Nephron progenitor cell (in vitro differentiated cells): ENCODE measurements at places on chromosomes 2 and 18.

GRCh38 chr2:207474863-207475485 lies 54.8 kb upstream of the CREB1 start:
- DNase-seq: peak; percentile 46

DNA sequence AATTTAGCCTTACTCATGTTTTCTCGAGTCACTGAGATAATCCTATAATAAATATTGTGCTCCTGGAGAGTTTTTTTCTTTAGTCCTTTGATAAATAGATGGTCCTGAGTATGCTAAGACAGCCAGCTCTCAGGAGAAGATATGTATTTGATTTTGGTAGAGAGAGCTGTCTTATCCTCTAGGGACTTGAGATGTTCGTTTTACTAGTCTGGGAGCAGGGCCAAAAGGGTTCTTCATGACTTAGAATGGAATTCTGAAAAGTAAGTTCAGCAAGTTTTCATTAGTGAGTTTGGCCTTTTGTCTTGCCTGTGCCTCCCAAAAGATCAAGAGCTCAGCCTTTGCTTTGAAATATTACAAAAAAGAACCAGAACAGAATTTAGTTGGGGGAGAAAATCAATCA lies 246.7 kb downstream of the BABAM2 start:
- DNase-seq: no peak

DNA sequence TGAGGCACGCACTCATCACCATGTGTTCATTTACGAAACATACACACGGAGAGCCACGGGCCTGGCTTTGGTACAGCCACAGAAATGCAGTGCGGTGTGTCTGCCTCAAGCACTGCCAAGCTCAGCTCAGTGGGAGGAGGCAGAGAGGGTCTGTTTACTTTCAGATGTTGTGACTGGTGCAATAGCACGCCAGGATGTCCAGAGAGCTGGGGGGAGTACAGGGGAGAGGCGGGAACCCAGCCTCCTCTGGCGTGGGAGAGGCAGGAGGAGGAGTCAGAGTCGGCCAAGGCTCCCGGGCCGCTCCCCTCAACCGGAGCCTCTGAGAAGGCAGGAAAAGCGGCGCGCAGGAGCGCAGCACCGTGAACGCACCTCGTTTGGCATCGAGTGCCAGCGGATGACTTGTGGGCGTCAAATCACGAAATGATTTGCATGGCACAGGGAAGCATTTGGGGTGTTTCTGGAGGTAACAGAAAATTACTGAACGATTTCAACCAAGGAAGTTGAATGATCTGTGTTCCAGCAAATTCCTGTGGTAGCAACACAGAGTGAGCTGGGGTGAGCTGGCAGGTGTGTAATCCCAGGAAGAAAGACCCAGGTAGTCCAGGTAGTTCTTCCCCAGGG lies 143.0 kb downstream of the ZNF516 start:
- peak; percentile 45 for DNase-seq

DNA sequence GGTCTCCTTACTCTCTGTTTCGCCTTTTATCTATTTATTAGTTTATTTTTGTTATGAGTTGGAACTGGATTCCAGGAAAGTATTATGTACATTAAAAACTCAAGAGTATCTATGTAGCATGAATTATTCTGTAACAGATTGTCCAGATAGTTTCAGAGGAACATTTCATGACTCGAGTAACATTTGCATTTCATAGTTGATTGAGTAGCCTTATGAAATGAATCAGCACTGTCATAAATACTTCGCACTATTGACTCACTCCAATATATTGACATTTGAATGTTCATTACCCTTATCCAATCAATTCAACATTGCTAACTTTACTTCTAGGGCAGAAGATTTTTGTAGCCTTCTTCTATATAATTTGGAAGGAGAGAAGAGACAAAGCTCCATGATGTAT lies 11.3 kb upstream of the VRK2 start:
- no peak for DNase-seq

GRCh38 chr18:32332708-32333107 lies 138.0 kb downstream of the GAREM1 start:
- DNase-seq: no peak
